Tongue (tissue), 3 donors: ENCODE measurements at places on chromosomes 12 and 14. TPM values are rescaled to one million over a fixed set of nuclear protein-coding genes. Genes with fewer than 3 reads are reported as not detected.

DNA sequence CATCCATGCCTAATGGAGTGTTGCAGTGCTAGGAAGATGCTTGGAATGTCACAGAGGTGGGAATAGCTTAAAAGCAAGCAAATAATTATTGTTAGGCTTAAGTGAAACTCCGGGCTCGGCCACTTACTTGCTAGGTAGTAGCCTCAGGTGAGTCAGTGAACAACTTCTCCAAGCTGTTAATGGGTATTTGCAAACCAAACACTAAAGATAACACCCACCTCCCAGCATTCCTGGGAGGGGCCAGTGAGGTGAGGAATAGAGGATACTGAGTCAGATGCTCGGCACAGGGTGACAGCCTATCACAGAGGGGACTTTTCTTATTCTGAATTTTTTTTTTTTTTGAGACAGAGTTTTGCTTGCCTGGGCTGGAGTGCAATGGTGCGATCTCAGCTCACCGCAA, 151.2 kb upstream of the RFLNA start:
- DNase-seq = no peak

DNA sequence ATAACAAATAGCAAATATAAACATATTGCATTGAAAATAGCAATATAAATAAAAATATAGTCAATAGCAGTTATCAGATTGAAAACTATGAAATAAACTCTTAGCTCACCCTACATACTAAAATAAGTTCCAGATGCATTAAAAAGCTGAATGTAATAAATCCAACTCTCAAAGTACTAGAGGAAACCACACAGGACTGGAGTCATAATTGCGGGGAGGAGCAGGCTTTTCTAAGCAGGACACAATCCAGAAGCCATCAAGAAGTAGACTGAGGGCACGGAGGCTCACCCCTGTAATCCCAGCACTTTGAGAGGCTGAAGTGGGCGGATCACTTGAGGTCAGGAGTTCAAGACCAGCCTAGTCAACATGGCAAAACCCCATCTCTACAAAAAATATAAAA, 22.2 kb downstream of the GSC start:
- no peak for DNase-seq

Gene LALBA
- total RNA-seq = not detected

DNA sequence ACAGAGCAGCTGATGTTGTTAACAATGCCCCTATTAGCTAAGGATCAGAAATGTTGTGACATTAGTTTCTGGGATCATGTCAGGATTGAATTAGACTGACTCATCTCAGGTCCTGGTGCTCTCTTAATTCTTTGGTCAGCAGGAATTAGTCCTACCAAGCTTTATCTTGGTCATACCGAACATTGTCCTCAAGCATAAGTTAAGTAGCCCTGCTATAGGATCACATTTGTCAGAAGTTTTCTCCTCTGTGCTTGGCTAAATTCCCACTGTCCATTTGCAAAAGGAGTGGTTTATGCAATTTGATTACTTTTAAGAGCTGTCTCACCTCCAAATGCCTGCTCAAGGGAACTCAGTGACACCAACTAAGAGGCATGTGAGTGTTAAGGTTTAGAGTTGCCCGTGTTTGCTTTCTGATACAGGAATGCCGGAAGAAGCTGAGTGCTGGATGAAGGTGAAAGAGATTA, 48.4 kb upstream of the IFNG-AS1 start:
- no peak for DNase-seq
